ENCODE measurements at places on chromosomes 3 and 15. TPM values are rescaled to one million over a fixed set of nuclear protein-coding genes. Genes with fewer than 3 reads are reported as not detected.

DNA sequence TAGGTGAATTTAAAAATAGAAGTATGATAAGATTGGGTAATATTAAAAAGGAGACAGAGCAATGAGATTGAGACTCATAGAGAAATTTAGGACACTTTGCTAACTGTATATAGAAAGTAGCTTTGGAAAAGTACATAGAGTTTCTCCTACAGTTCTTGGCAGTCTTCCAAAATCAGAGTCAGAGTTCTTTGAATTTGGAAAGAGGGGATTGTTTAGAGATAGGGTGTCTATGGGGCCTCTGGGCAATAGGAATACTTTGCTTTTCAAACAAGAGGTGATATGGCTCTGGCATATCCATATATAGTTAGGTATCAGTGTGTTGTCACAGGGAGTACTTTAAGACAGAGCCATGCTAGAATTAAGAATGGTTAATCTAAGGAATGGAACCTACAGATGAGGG is 477.1 kb upstream of the KCNMB2 start:
- no peak for DNase-seq

GRCh38 chr3:112350018-112350810 is 17.3 kb downstream of the CD200 start:
- DNase-seq, result no peak

DNA sequence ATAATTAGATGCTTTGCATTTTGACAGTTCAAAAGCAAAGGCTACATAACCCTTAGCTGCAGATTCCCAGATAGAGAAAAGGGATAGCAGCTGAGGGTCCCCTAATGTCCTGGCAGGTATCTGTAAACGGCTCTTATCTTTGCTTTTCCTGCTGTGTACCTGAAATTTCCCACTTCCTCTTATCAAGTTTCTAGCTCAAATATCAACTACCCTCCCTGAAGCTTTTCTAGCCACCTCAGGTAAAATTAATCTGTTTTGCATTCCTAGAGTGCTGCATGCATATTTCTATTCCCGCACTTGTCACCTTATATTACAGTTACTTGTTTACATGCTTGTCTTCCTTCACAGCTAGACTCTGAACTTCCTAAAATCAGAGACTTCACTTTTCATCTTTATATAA is 55.6 kb upstream of the STXBP5L start:
- DNase-seq, result no peak

- peak; percentile 95 for DNase-seq
These were observed at the start of gene SPSB4 for GRCh38 chr3:141050576-141051442. Gene SPSB4, plus strand, starts transcription at chr3:141051347. Its CDS starts 14,758 bp downstream, at chr3:141066105.

DNA sequence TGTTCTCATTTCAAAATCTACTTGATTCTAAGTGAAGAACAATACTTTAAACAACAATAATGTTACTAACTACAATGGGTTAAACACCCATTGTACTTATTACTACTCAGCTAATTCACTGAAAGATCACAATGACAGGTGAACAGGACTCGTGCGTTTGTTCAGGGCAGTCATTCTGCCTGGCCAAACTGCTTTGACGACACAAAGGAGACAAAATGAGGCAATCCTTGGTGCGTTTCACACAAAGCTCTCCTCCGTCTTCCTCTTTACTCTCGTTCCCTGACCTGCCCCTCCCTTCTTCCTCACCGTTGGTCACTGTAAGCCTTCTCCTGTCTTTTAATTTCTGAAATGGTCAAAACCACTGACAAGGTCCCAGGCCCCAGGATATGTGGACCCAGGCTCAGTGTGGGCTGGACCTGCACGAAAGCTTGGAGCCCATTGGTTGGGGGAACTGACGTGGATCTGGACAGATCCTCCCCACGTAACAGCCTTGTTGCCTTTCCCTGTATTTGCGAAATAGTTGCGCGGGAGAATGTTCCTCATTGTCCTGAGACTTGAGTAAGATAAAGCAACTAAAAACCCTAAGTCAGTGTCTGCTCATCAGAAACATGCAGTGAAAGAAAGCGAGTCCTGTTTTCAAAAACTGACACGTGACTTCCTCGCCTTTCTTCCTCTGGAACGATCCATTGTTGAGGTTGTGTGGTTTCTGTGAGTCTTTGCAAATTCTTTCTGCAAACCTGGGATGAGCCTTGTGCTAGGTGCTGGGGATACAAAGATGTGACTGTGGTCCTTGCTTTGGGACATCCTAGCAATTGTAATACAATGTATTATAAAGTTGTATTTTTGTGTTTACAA is 147.1 kb upstream of the RGMA start:
- DNase-seq, result no peak

- DNase-seq, result no peak
These were observed 1.0 kb downstream of the OGG1 start for GRCh38 chr3:9750556-9751411.

- no peak for DNase-seq
These were observed 1.1 kb upstream of the EPHB3 start for GRCh38 chr3:184560531-184560930.

DNA sequence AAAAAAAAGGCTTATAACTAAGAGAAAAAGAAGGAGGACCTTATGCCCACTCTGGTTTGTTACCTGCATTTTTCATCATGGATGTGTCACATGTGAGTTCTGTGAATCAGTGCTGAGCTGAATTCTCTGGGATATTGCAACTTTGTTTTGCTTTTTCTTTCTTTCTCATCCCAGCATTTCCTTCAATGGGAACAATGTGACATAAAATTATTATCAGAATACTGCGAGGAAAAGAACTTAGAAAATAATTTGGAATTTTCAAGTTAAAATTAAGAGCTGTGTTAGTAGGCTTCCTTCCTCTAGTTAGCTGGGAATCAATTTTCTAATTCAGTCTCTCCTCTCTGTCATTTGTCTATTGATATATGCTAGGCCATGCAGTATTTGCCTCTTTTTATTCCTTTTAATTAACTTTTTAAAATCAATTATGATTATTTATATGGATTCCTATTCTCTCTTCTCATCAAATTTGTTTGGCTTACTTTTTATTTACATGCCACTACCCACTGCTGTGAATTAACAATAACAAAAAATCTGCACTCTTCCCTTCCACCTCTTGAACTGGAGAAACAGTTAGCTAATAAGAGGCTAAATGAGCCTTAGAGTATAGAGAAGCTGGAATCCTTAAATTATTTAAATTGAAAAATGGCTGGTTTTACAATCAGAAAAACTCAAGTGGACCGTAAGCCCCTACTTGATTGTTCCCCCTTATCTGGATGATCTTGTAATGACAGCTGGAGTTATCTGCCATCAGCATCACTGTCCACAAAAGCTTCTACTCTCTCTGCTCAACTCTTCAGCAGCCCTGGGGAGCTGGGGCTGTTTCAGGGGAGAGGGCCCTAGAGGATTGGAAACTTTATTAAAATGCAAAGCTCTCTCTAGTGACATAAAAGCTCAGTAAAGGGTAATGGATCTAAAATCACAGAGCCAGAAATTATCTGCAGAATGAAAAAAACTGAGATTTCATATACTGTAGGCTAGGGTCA is 95.3 kb upstream of the SOX2 start:
- DNase-seq, result no peak

- no peak for DNase-seq
These were observed 26.8 kb upstream of the CSTA start for GRCh38 chr3:122298239-122298638.

GRCh38 chr3:50248387-50248786 is 12.4 kb downstream of the GNAI2 start:
- no peak for DNase-seq

- no peak for DNase-seq
These were observed 3.9 kb downstream of the CYP1A2 start for GRCh38 chr15:74752531-74752930.

GRCh38 chr3:156792945-156793344 is 33.2 kb upstream of the LEKR1 start:
- no peak for DNase-seq

Gene ARID3B
- 3.7 TPM for polyA plus RNA-seq

Gene FAM81A
- polyA plus RNA-seq, result 1.1 TPM

Gene NRG4
- polyA plus RNA-seq, result not detected

Gene MCF2L2
- 0.56 TPM for polyA plus RNA-seq

Gene GADL1
- not detected for polyA plus RNA-seq

Gene SLITRK3
- polyA plus RNA-seq, result not detected

Gene ILDR1
- 0.05 TPM for polyA plus RNA-seq

Gene GCNT3
- polyA plus RNA-seq, result 0.08 TPM

Gene DOCK3
- 0.05 TPM for polyA plus RNA-seq
